ENCODE measurements at places on chromosomes 16 and 17. TPM values are rescaled to one million over a fixed set of nuclear protein-coding genes. Genes with fewer than 3 reads are reported as not detected.

The KRT12 gene
- total RNA-seq, result not detected

The KRT14 gene
- total RNA-seq, result 0.29 TPM

The MYH1 gene
- total RNA-seq, result 1.5 TPM

The SPECC1 gene
- total RNA-seq, result 24.8 TPM

The LDHD gene
- total RNA-seq, result 15.0 TPM

The NT5C gene
- total RNA-seq, result 72.2 TPM

The CTRB2 gene
- total RNA-seq, result not detected

The HOXB6 gene
- 70.7 TPM for total RNA-seq

The AKAP1 gene
- 52.0 TPM for total RNA-seq

The C16orf89 gene
- total RNA-seq, result 5.7 TPM

The SLC4A1 gene
- 72.8 TPM for total RNA-seq

The KCNJ2 gene
- total RNA-seq, result 12.1 TPM

The CFAP97D1 gene
- total RNA-seq, result not detected

The WNT9B gene
- total RNA-seq, result 53.8 TPM

The KRT16 gene
- not detected for total RNA-seq

The KRT20 gene
- 0.23 TPM for total RNA-seq

The BEAN1 gene
- total RNA-seq, result 0.99 TPM

The KRTAP17-1 gene
- total RNA-seq, result not detected

The PRSS36 gene
- 0.76 TPM for total RNA-seq

The ADORA2B gene
- 1.8 TPM for total RNA-seq

The PIP4K2B gene
- 73.7 TPM for total RNA-seq

The RAB37 gene
- 3.0 TPM for total RNA-seq

The IGF2BP1 gene
- total RNA-seq, result 4.3 TPM

The SPEM2 gene
- not detected for total RNA-seq

The FN3K gene
- 32.0 TPM for total RNA-seq

The RAI1 gene
- total RNA-seq, result 39.1 TPM

The TPPP3 gene
- 38.6 TPM for total RNA-seq

The CLEC18B gene
- 64.8 TPM for total RNA-seq

The APRT gene
- 65.5 TPM for total RNA-seq

The KRTAP16-1 gene
- total RNA-seq, result not detected

The RUNDC3A gene
- total RNA-seq, result 6.0 TPM

The TBC1D3D gene
- 4.0 TPM for total RNA-seq

The HOXB8 gene
- total RNA-seq, result 64.8 TPM

The ABCA9 gene
- total RNA-seq, result 12.1 TPM

The DNAH17 gene
- total RNA-seq, result 0.41 TPM

The PRSS27 gene
- total RNA-seq, result 0.47 TPM

The TMC7 gene
- total RNA-seq, result 1.9 TPM

The DECR2 gene
- 22.0 TPM for total RNA-seq

The ARHGDIA gene
- 113 TPM for total RNA-seq

The MYL11 gene
- 1,522 TPM for total RNA-seq

The FSCN2 gene
- 4.1 TPM for total RNA-seq

The RSL1D1 gene
- 78.8 TPM for total RNA-seq

The ASIC2 gene
- 4.5 TPM for total RNA-seq

The CA4 gene
- 18.9 TPM for total RNA-seq

The TMEM92 gene
- 0.58 TPM for total RNA-seq

The SPATA22 gene
- 0.35 TPM for total RNA-seq

The FBXW10B gene
- 0.41 TPM for total RNA-seq

The MPV17L gene
- 8.2 TPM for total RNA-seq

The EVPL gene
- 28.3 TPM for total RNA-seq

The SLC35G6 gene
- not detected for total RNA-seq

The ZFHX3 gene
- 20.3 TPM for total RNA-seq

The IRX6 gene
- total RNA-seq, result 4.0 TPM

The NPIPB6 gene
- total RNA-seq, result 2.4 TPM

The SLC12A3 gene
- 58.9 TPM for total RNA-seq
